ENCODE measurements at places on chromosomes 16 and 17.
A peak's percentile ranks its signal among the peaks of the same experiment; 100 is the strongest.

GRCh38 chr16:51773071-51773890, 622.2 kb upstream of the SALL1 start:
- no peak for DNase-seq

- DNase-seq, result no peak
Measured at GRCh38 chr17:33745047-33745760, 452.1 kb upstream of the ASIC2 start.

DNA sequence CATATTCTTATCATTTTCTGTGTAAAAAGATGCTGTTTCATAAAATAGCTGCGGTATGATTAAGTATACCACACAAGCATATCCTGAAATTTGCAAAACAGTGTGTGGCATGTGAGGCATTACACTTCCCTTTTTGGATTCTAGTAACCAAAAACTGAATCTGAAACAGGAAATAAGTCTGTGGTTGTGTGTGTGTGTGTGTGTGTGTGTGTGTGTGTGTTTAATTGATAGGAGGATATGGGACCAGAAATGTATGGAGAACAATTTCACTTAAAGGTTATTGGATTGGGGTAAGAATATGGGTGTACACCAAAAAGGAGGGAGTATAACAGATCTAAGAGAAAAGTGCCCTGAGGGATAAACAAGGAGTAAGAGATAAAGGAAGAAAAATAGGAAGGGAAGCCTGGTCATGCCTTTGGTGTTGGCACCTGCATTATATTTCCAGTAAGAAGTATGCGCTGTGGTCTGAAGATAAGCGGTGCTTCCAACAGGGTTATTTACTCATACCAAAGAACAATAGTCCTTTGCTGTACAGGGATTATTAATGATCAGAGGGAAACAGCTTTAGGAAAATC, 4.0 kb downstream of the LYRM1 start:
- DNase-seq, result no peak

- no peak for DNase-seq
Measured at GRCh38 chr17:13410874-13411273, 190.9 kb downstream of the HS3ST3A1 start.

DNA sequence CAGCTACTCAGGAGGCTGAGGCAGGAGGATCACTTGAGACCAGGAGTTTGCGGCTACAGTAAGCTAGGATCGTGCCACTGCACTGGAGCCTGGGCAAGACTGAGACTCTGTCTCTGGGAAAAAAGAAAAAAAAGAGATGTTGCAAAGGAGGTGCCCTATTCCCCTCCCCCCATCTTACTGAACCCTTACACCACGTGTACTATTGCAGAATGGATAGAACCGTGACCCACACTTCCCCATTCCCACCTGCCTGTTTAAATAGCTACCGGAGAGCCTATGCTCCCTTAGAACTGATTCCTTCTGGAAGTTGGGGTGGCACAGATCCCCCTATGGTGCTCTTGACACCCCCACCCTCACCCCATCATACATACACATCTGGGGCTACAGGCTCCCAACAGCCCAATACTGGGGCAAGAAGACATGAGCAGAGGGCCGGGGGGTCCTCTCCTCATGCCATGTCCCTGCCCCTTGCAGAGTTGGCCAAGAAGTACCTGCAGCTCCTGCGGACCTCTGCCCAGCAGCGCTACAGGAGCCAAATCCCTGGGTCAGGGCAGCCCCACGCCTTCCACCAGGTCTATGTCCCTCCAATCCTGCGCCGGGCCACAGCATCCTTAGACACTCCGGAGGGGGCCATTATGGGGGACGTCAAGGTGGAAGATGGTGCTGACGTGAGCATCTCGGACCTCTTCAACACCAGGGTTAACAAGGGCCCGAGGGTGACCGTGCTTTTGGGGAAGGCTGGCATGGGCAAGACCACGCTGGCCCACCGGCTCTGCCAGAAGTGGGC, 35.7 kb downstream of the NLRC5 start:
- DNase-seq, result no peak

DNA sequence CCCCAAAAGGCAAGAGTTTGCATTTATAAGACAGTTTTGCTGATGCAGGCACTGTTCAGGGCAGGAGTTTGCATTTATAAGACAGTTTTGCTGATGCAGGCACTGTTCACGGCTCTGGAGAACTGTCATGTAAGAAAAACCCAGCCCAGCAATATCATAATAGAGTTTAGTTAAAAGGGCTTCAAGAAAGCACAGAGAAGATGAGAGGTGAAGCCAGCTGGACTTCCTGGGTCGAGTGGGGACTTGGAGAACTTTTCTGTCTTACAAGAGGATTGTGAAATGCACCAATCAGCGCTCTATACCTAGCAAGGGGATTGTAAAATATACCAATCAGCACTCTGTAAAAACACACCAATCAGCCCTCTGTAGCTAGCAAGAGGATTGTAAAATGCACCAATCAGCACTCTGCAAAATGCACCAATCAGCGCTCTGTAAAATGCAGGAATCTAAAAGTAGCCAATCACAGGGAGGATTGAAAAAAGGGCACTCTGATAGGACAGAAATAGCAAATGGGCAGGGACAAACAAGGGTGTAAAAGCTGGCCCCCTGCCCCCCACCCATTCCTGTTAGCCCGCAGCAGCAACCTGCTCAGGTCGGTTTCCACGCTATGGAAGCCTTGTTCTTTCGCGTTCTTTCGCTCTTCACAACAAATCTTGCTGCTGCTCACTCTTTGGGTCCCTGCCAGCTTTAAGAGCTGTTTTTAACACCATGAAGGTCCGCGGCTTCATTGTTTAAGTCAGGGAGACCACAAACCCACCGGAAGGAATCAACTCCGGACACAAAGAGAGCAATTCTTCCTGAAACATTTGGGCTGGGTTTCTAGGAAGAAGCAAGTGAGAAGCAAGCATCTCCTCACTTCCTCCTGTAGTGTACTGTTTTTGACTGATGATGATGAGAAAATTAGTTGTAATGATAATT, 1.8 kb upstream of the CBX1 start:
- DNase-seq, result no peak

DNA sequence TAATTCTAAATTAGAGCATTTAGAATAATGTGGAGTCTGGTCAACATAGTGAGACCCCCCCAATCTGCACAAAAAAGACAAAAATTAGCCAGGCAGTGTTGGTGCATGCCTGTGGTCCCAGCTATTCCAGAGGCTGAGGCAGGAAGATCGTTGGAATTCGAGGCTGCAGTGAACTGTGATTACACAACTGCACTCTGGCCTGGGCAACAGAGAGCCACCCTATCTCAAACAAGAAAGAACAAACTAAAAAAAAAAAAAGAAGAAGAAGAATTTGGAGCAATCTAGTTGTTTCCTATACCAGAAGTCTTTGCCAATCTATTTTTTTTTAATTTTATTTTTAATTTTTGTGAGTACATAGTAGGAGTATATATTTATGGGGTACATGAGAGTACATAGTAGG, 6.0 kb downstream of the CETP start:
- DNase-seq, result no peak

DNA sequence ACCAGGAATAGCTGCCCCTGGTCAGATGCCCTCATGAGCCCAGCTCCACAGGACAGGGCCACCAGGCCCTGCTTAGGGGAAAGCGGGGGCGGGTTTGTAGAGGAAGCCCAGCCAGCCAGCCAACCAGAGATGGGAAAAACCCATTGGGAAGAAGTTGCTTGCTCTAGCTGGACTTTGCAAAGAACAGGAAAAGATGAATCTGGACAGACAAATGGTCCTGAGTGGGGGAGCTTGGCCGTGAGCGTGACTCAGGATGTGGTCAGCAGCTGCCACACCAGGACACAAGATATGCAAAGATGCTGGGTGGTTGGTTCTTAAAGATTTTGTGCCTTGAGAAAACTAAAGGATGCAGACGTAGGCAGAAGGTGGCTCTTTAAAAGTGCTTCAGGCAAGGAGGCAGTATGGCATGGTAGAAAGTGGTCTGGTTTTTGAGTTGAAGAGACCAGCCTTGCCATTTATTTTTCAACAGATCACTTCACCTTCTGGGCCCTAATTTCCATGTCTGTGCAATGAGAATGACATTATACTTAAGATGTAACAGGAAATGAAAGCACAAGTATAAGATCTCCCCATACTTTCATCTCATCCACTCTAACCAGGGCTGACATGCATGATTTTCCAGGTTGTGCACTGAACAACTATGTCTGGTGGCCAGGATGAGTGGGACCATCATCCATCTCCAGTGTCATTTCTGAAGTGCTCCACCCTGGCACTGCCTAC, 27.8 kb upstream of the HEATR6 start:
- DNase-seq, result no peak

- no peak for DNase-seq
Measured at GRCh38 chr17:65208717-65209116, 71.5 kb downstream of the RGS9 start.

DNA sequence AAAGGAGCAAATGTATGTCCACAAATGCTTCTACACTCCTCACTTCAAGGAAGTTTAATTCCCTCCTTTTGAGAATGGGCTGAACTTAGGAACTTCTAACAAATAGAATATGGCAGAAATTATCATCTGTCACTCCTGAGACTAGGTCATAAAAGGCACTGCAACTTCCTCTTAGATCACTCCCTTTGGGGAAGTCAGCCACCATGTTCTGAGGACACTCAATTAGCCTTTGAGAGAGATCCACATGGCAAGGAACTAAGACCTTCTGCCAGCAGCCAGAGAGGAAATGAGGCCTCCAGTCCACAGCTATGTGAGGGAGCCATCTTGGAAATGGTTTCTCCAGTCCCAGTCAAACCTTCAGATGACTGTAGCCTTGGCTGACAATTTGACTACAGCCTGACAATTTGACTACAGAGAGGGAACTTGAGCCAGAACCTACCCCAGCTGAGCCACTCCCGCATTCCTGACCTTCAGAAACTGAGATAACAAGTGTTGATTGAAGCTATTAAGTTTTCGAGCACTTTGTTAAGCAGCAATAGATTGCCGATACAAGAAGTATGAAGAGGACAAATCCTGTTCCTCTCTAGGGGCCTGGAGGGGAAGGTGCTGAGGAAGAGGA, 113.4 kb upstream of the SEC14L1 start:
- DNase-seq, result no peak

DNA sequence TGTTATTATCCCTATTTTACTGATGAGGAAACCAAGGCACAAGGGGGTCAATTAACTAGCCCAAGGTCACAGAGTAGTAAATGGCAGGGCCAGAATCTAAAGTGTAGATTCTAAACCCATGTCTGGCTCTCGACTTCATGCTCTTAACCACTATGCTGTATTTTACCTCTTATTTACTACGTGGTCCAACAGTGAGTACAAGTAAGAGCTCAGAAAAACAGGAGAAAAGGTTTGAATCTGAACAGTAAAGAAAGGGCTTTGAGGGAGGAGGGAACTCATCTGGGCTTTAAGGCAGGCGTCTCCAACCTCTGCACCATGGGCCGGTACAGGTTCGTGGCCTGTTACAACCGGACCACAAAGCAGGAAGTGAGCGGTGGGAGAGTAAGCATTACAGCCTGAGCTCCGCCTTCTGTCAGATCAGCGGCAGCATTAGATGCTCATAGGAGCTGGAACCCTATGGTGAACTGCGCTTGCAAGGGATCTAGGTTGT, 62.9 kb downstream of the SMURF2 start:
- DNase-seq, result peak; percentile 2

GRCh38 chr16:907842-908241, 62.9 kb downstream of the LMF1 start:
- no peak for DNase-seq

DNA sequence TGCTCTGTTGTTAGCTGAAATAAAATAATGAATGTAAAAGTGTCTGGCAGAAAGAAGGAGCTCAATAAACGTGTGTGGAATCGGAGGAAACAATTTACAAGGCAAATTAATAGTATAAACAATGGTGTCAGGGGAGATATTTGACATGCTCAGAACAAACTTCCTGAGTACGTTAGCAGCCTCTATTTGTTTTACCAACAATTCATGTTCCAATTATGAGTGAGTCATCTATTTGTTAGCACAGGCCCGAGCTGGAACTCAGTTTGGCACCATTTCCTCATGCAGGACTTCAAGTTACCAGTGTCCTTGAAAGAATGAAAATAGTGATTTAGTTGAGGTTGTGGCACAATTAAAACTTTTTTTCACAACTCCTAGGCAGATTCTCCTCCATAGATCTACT, 9.1 kb downstream of the ASIC2 start:
- DNase-seq, result no peak

GRCh38 chr16:24988593-24989338, 26.4 kb downstream of the ARHGAP17 start:
- no peak for DNase-seq

DNA sequence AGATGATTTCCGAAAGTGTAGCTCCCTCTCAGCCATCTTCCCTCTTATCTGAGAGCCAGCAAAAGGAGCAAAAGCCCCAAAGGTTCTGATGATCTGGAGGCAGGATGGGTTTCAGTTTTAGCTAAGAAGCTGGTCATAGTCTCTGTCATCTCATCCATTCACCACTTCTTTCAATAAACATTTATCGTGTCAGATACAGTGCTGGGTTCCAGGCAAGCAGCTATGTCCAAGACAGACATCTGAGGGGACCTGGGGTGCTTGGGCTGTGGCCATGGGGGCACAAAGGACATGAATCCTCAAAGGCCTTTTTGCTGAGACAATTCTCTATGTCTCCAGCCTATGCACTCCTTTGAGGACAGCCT, 1.0 kb upstream of the ETV4 start:
- DNase-seq, result no peak

GRCh38 chr16:49498666-49499413, 125.2 kb downstream of the C16orf78 start:
- no peak for DNase-seq

GRCh38 chr16:27113341-27113841, 46.7 kb downstream of the C16orf82 start:
- DNase-seq, result no peak

DNA sequence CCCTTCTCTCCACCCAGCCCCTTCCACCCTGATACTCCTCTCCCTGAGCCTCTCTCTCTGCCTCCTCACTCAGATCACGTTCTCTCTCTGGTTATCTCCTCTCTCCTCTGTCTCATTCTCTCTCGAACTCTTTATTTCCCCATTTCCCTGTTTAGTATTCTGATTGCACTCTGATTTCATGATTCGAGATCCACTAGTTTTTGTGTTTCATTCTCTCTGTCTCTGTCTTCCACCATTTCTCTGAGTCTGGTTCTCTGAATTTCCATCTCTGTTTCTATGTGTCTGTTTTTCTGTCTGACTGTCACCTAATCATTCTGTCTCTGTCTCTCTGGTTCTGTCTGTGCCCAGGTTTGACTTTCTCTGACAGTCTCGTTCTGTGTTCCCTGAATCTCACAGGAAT, 2.0 kb downstream of the SEZ6L2 start:
- DNase-seq, result no peak

DNA sequence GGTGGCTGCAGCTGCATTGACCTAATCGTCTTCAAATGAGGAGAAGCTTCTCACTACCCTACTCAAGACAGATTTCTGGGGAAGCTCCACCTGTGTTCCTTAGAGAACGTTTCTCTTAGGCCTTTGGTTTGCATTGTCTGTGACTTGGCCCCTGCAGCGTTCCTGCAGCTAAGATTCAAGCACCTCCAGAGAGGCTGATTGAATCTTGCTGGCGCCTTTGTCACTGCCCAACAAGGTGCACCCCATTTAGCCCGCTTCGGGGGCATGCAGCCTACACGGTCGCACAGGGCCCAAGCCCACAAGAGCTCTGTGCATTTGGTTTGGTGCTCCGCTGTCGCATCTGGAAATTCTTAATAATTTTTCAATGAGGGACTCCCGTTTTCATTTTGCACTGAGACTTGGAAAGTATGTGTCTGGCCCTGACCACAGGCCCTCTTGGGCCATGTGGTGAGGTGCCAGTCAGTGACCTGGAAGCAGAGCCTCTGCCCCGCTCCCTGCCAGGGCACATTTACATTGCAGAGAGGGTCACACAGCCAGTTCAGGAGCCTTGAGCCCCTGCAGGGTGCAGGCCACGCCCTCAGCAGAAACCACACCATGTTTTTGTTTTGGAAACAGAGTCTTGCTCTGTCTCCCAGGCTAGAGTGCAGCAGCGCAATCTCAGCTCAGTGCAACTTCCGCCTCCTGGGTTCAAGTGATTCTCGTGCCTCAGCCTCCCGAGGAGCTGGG, 51.1 kb upstream of the CACNG5 start:
- no peak for DNase-seq

All from stimulated activated CD4-positive, alpha-beta T cell treated with anti-CD3 and anti-CD28 coated beads, Interleukin-1b, Interleukin-23, amount 100 ng/mL, for 1 hour (primary cell).